ENCODE measurements at places on chromosomes 16 and 17. TPM values are rescaled to one million over a fixed set of nuclear protein-coding genes. Genes with fewer than 3 reads are reported as not detected.

Gene APOH
- total RNA-seq, result not detected

Gene ITGA2B
- total RNA-seq, result 0.72 TPM

Gene EPN3
- not detected for total RNA-seq

DNA sequence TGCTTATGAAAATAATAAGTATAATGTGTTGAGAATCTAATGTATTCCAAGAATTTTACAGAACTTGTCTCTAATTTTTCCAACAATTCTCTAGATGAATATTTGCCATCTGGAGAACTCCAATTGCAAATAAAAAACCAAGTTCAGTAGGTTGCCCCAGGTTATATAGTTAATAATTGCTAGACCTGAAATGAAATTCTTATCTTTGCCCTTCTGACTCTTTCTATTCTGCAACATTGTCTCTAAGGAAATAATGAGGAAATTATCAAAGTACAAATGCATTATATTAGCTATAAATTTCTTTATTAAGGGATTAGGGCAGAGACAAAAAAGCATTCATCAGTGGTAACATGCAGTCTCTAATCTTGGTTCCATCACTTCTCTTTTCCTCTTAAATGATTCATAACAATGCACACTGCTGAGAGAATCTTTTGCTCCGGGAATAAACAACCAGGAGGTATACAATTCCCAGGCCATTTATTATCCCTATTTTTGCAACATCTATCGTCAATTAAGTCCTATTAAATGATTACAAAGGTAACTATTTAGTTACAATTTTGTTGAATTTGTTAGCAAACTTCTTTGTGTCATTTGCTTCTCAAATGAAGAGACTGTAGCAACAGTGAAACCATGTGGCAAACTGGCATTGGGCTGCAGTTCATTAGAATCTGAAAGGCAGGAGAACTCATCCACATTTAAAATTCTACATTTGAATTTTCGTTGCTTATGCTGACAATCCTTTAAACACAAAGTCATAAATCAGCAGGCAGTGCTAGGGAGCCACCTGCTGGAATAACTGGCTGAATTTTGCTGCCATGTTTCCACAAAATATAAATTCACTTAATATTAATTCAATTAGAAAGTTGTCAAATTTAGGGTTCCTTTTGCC, 349.6 kb downstream of the KIF2B start:
- no peak for DNase-seq

- no peak for DNase-seq
These were observed 4.5 kb upstream of the NAT9 start for GRCh38 chr17:74780443-74781238.

GRCh38 chr16:17748044-17748719, 277.4 kb upstream of the XYLT1 start:
- no peak for DNase-seq

Measured in omental fat pad (tissue), 4 donors.